ENCODE measurements at places on chromosomes 6 and 20.

- no peak for DNase-seq
Measured at GRCh38 chr20:4067600-4068261, 52.4 kb upstream of the RNF24 start.

DNA sequence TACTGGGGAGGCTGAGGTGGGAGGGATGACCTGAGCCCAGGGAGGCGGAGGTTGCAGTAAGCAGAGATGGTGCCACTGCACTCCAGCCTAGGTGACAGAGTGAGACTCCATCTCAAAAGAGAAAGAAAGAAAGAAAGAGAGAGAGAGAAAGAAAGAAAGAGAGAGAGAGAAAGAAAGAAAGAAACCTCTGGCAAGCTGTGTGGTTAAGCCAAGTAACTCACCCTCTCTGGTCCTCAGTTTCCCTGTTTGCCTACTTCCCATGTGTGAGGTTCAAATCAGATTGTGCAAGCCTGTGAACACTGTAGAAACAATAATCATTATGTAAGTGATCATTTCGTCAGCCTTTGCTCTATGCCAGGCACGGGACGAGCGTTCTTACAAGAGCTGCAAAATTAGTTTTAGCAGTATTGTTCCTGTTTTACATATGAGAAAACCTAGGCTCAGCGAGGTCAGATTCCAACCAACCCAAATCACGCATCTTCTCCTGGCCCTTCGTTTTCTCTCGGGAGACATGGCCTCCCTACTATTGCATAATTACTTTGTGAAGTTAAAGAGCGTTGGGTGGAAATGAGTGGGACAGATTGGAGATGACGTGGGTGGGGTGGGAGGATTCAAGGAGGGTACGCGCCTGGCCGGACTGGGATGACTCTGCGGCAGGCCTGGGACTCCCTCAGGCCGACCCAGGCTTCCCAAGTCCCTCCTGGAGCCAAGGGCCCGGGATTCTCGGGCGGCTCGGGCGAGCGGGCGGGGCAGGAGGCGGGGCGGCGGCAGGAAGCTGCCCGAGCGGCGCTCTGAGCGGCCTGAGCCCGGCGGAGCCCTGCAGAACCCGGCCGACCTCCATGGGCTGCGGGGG is at the start of gene SNX21:
Gene SNX21, plus strand, starts transcription at position 770 of the 853 bp plus-strand sequence. CDS start 121 bp downstream, outside the sequence.
- DNase-seq, result peak; percentile 62

GRCh38 chr6:10561611-10562199 is 40.6 kb downstream of the GCNT2 start:
- DNase-seq, result no peak

DNA sequence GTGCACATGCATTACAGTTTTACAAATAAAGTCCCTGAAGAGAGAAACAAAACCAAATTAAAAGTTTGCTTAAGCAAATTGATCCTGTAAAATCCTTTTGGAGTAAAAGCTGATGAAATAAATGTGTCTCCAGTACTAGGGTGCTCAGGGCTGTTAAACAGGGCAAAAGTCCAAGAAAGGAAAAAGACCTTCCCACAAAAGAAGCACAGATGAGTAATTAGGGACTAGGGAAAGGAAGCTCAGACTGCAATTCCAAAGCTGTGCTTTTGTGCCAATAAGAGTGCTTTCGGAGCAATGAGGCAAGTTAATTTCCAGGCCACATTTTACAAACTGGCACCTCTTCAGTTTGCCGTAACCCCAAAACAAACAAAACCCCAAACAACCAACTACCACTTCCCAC is 10.4 kb upstream of the RNF182 start:
- DNase-seq, result no peak

GRCh38 chr6:45988635-45989034 is 27.0 kb downstream of the CLIC5 start:
- no peak for DNase-seq

GRCh38 chr6:162973980-162974379 is 246.2 kb downstream of the PACRG start:
- DNase-seq, result no peak

- no peak for DNase-seq
Measured at GRCh38 chr20:38007526-38007925, 25.7 kb downstream of the TTI1 start.

- DNase-seq, result no peak
Measured at GRCh38 chr20:51510169-51510568, 32.4 kb downstream of the NFATC2 start.

GRCh38 chr6:166664135-166664534 is 37.1 kb upstream of the RPS6KA2 start:
- DNase-seq, result no peak

DNA sequence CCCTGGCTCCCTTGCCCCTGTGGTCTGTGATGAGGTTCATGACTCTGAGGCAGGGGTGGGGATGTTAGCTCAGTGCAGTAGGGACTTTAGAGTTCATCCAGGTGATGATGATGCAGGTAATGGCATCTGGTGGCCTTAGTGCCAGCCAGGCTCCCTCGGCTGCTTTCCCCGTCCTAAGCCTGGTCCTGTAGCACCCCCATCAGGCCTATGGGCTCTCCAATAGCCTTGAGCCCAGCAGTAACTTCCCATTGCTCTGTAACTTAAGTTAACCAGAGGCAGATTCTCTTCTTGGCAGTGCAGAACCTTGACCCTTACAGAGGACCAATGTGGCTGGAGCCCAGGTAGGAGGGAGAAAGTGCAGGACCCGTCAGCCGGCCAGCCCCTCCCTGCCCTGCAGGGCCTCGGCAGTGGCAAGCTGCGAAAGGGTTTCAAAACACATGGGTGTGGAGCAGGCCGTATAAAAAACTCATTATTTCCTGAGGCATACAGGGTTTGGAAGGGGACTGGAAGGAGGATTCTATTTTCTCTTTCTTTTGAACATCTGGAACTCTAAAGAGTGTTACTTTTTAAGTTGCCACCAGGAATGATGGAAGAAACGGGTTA is 406.9 kb downstream of the CDH26 start:
- no peak for DNase-seq

GRCh38 chr6:108167449-108168089 is 1.7 kb downstream of the NR2E1 start:
- peak; percentile 59 for DNase-seq

- DNase-seq, result no peak
Measured at GRCh38 chr6:159943968-159944598, 24.8 kb upstream of the IGF2R start.

DNA sequence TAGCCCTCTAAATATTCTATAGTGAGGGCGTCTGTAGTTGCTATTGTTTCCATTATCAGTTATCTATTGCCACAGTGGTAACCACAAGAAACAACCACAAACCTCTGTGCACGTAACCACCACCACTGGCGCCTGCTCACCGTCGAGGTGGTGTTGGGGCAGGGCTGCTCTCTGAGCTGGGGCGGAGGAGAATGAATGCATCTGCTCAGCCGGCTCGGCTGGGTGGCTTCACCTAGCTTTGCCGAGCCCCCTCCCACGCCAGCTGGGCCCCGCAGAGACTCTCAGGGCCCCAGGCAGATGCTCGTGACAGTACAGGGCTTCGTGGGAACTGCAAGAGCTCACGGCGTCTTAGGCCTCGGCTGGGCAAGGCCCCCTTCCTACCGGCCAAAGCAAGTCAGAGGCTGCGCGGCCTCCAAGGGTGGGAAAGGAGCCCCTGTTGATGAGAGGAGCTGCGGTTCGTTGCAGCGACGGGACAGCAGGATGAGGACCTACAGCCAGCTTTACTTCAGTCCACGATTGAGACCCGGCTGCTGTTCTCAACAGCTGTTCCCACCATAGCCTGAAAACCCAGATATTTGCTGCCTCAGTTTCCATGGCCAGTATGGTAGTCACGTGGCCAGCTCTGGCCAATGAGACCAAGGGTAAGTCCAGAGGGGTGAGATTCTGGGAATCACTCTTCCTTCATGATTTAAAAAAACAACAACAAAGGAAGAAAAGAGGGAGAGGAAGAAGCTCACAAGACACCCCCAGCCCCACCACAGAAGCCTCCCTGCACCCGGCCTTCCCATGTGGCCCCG is 120.2 kb upstream of the AFDN start:
- DNase-seq, result peak; percentile 81

DNA sequence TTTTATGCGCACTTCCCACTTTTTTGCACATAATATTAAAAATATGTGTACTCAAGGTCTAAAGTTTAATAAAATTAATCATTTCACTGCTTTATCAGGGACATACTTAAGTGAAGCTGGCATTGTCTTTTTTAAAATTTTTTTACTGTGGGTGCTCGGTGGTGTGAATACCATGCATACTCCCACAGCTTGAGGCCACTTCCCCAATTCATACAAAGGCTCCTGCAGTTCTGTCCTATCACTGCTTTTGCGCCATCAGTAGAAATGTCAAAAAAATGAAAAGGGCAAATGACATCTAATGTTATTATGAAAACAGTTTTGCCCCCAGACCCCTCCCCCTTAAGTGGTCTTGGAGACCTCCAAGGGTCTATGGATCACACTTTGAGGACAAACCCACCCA is 464.1 kb upstream of the ARID1B start:
- no peak for DNase-seq

DNA sequence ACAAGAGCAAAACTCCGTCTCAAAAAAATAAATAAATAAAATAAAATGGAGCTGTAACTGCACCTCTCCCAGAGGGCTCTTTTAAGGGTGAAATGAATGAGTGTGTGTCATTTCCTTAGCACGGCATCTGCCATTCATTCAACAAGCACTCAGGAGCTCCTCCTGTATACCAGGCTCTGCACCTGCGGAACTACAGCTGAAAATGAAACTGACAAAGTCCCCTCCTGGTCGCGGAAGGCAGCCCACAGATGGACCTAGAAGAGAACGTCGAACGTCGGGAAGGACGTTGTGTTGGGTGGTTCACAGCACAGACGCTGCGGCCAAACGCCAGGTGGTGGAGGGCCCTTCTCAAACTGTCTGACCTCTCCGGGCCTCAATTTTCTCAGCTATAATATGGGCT is 256.4 kb downstream of the TFAP2C start:
- DNase-seq, result no peak

- DNase-seq, result no peak
Measured at GRCh38 chr6:149445095-149445466, 39.7 kb downstream of the ZC3H12D start.

DNA sequence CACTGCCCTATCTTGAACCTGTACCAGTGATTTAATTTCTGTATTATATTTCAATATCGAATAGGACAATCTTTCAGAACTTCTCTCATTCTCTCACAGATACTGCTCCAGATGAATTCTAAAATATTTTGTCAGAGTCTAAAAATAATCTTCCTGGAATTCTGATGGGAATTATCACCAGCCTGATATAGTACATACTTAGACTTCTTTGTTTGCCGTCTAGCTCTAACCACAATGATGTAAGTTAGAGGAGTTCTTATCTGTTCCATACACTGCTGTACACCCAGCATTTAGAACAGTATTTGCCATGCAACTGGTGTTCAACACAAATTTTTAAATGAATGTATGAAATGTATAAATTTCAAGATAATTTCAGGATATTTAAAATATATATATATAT is 1.3 kb upstream of the HUS1B start:
- DNase-seq, result no peak

DNA sequence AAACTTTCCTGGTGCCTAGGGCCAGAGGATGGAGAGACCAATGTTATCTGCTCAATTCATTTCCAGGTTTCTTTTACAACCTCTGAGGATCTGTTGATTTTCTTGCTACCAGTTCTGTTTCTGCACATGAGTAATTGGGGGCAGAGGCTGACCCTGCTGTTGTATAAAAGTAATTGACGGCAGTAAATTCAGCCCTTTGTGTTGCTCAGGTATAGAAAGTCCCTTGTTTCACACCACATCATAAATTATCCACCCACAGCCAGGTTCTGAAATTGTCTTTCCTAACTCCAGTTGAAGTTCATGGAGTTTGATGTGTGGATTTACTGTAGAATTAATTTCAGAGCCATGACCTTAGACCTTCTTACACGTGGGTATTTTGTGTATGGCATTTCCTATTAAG is 107.4 kb upstream of the GRIK2 start:
- no peak for DNase-seq

GRCh38 chr20:41469868-41470267 is 103.2 kb upstream of the EMILIN3 start:
- DNase-seq, result no peak

- no peak for DNase-seq
Measured at GRCh38 chr6:16471910-16472297, 233.5 kb downstream of the GMPR start.

GRCh38 chr6:22295145-22295544 is 1.7 kb downstream of the PRL start:
- DNase-seq, result no peak

- DNase-seq, result no peak
Measured at GRCh38 chr6:7763881-7764280, 38.0 kb downstream of the BMP6 start.
